ENCODE measurements at places on chromosomes 7 and 10. TPM values are rescaled to one million over a fixed set of nuclear protein-coding genes. Genes with fewer than 3 reads are reported as not detected.

The TFEC gene
- 37.8 TPM for polyA plus RNA-seq

The PNLIP gene
- polyA plus RNA-seq = not detected

The GNG11 gene
- polyA plus RNA-seq = 38.1 TPM

The C7orf57 gene
- 0.95 TPM for polyA plus RNA-seq

The RUFY2 gene
- 43.0 TPM for polyA plus RNA-seq

Data from left kidney (tissue), 8 donors.